ENCODE measurements at places on chromosomes 1 and 21. TPM values are rescaled to one million over a fixed set of nuclear protein-coding genes. Genes with fewer than 3 reads are reported as not detected.
A peak's percentile ranks its signal among the peaks of the same experiment; 100 is the strongest.

- no peaks in the 10 kb centered on the region for H3K27me3 ChIP-seq
- H3K36me3 ChIP-seq = no peaks in the 10 kb centered on the region
- no peak for DNase-seq
- H3K4me3 ChIP-seq = no peak overlapping the region
- H3K27ac ChIP-seq = no peak overlapping the region
- H3K4me1 ChIP-seq = no peaks in the 10 kb centered on the region
These were observed 34.7 kb downstream of the CSMD2 start for GRCh38 chr1:34130306-34130705.

- no peak overlapping the region for H3K4me3 ChIP-seq
- no peak overlapping the region for H3K27ac ChIP-seq
- H3K27me3 ChIP-seq = no peaks in the 10 kb centered on the region
- no peaks in the 10 kb centered on the region for H3K36me3 ChIP-seq
These were observed 5.6 kb downstream of the PTPRF start for GRCh38 chr1:43536196-43536863.

DNA sequence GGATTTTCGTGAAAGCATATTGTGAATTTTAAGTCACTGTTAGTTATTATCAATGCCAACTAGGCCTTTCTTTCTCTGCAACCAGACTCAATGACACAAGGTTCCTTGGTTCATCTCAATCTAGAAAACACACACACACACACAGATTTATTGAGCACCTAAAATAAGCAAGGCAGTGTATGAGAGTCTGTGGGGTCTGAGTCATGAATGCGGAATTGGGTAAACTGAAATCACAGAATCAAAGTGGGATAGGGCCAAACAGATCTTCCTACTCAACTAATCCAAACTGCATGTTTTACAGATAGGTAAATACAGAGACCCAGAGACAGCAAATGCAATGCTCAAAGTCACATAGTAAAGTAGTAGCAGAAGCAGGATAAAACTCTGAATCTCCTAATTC, 48.5 kb upstream of the NRDC start:
- peaks cover 87% of the 10 kb centered on the region for H3K27me3 ChIP-seq
- no peak overlapping the region for H3K4me3 ChIP-seq
- H3K36me3 ChIP-seq = no peaks in the 10 kb centered on the region
- no peak for DNase-seq
- H3K27ac ChIP-seq = no peak overlapping the region
- H3K4me1 ChIP-seq = no peaks in the 10 kb centered on the region

DNA sequence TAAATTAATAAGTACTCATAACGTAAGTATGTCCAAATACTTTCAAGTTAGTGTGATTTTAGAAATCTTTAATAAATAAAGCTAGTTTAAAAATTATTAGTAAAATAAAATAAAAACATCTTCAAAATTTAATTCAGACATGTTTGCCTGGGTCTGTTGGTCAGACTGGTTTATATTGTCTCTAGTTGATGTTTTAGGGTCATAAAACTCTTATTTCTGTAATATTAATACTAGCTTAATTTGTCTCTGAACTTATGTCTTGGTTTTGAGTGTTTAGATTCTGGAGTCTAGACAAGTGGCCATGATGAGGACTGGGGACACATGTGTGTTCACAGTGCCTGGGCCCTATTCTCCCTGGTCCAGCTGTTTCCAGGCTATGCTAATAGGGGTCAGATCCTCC, 184.5 kb upstream of the TNR start:
- DNase-seq = no peak
- no peak overlapping the region for H3K4me3 ChIP-seq
- H3K27me3 ChIP-seq = no peaks in the 10 kb centered on the region
- no peaks in the 10 kb centered on the region for H3K4me1 ChIP-seq
- H3K36me3 ChIP-seq = peaks cover 20% of the 10 kb centered on the region
- no peak overlapping the region for H3K27ac ChIP-seq

DNA sequence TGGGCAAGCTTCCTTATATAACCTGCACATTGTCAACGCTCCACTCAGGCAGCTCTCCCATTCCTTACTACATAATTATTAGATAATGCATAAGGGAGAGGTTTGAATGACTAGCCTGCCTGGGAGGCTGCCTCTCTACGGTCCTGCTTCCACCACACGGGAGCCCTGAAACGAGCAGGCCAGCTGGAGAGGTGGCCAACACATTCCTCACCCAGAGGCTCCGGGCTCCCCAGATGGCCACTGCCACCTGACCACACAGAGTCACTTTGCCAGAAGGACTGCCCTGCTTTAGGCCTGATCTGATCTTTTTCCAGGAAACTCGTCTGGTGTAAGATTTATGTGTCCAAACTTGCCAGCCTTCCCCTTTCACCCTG, 27.9 kb downstream of the HIVEP3 start:
- peak overlapping the region; percentile 77 for H3K27ac ChIP-seq
- no peaks in the 10 kb centered on the region for H3K27me3 ChIP-seq

GRCh38 chr1:19828546-19828945, 13.5 kb upstream of the RNF186 start:
- DNase-seq = no peak
- H3K27ac ChIP-seq = no peak overlapping the region
- H3K4me3 ChIP-seq = no peak overlapping the region
- peaks cover 25% of the 10 kb centered on the region for H3K27me3 ChIP-seq
- H3K36me3 ChIP-seq = no peaks in the 10 kb centered on the region

AKNAD1 gene
- 0.53 TPM for polyA plus RNA-seq

FCRL6 gene
- 0.40 TPM for polyA plus RNA-seq

C1QA gene
- 19.7 TPM for polyA plus RNA-seq

CD1B gene
- polyA plus RNA-seq = not detected

DNA sequence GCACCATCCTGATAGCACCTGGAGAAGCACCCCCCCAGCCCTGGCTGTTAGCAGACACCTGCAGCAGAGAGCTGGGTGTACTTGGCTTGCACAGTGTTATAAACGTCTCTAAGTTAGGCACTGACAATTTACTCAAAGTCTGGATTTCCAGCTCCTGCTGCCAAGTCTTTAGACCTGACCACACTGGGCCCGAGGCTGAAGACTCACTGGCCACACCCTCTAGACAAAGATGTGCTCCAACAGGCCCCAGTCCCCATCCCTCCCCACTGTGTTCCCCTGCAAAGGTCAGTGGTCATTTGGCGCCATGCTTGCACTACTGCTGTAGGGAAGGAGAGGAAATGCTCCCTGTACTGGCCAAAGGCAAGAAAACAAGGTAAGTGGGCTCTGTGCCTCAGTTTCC, 31.1 kb downstream of the PADI6 start:
- H3K4me3 ChIP-seq = no peak overlapping the region
- H3K27ac ChIP-seq = no peak overlapping the region
- no peaks in the 10 kb centered on the region for H3K4me1 ChIP-seq
- peaks cover 15% of the 10 kb centered on the region for H3K36me3 ChIP-seq

GRCh38 chr1:25765923-25766589, 33.9 kb upstream of the SELENON start:
- no peak overlapping the region for H3K4me3 ChIP-seq
- peaks cover 4% of the 10 kb centered on the region for H3K4me1 ChIP-seq
- H3K27ac ChIP-seq = no peak overlapping the region

- H3K27ac ChIP-seq = no peak overlapping the region
- peaks cover 51% of the 10 kb centered on the region for H3K27me3 ChIP-seq
These were observed 42.2 kb downstream of the OLIG1 start for GRCh38 chr21:33112151-33112550.

- H3K27me3 ChIP-seq = no peaks in the 10 kb centered on the region
- H3K36me3 ChIP-seq = no peaks in the 10 kb centered on the region
- no peak overlapping the region for H3K27ac ChIP-seq
- DNase-seq = no peak
These were observed 322.4 kb upstream of the SGIP1 start for GRCh38 chr1:66211521-66211920.

ZNF691 gene
- 17.8 TPM for polyA plus RNA-seq

GRCh38 chr1:115233598-115233997, 104.5 kb downstream of the NGF start:
- no peak overlapping the region for H3K4me3 ChIP-seq
- no peaks in the 10 kb centered on the region for H3K36me3 ChIP-seq
- no peaks in the 10 kb centered on the region for H3K4me1 ChIP-seq
- H3K27ac ChIP-seq = no peak overlapping the region
- H3K27me3 ChIP-seq = no peaks in the 10 kb centered on the region

GRCh38 chr1:8374812-8375211, 56.9 kb downstream of the SLC45A1 start:
- no peak for DNase-seq
- H3K4me1 ChIP-seq = peaks cover 48% of the 10 kb centered on the region
- H3K27ac ChIP-seq = peak overlapping the region; percentile 69
- no peaks in the 10 kb centered on the region for H3K36me3 ChIP-seq

LIPI gene
- polyA plus RNA-seq = 0.30 TPM

LEMD1 gene
- polyA plus RNA-seq = 3.5 TPM

- no peaks in the 10 kb centered on the region for H3K27me3 ChIP-seq
- DNase-seq = no peak
- no peaks in the 10 kb centered on the region for H3K4me1 ChIP-seq
- no peaks in the 10 kb centered on the region for H3K36me3 ChIP-seq
These were observed 50.7 kb downstream of the ERG start for GRCh38 chr21:38447611-38448010.

DNA sequence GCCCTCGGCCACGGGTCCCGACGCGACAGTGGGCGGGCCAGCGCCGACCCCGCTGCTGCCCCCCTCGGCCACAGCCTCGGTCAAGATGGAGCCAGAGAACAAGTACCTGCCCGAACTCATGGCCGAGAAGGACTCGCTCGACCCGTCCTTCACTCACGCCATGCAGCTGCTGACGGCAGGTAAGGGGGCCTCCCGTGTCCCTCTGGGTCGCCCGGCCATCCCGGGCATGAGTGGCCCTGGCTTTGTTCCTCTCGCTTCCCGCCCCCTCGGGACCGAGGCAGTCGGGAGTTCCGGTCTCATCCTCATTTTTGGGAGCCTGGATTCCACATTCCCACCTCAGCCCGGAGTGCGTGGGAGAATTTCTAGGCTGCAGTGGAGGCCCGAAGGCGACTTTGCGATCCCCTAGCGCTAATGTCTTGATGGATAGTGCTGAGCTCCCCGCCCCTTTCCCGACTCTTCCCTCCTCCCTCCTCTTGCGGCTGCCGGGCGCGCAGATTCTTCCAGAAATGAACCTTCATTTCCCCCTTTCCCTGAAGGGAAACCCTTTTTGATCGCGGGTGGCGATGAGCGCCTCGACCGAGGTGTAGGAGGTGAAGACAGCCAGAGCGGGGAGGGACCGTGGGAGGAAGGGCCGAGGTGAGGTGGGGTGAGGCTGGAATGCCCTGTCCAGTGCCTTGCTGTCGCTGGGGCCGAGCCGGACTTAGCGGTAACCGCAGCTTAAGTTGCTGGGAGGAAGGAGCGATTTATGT, 705 bp downstream of the KHDRBS1 start:
- peak; percentile 68 for DNase-seq
- H3K4me1 ChIP-seq = peaks cover 18% of the 10 kb centered on the region
- H3K27me3 ChIP-seq = no peaks in the 10 kb centered on the region

- H3K27me3 ChIP-seq = peaks cover 4% of the 10 kb centered on the region
- H3K4me1 ChIP-seq = no peaks in the 10 kb centered on the region
- H3K36me3 ChIP-seq = no peaks in the 10 kb centered on the region
- H3K27ac ChIP-seq = no peak overlapping the region
- no peak for DNase-seq
- no peak overlapping the region for H3K4me3 ChIP-seq
These were observed 62.8 kb downstream of the NGF start for GRCh38 chr1:115275216-115275615.

GRCh38 chr1:31617916-31618746, 642 bp downstream of the HCRTR1 start:
- H3K4me1 ChIP-seq = peaks cover 8% of the 10 kb centered on the region
- H3K36me3 ChIP-seq = no peaks in the 10 kb centered on the region
- no peak overlapping the region for H3K27ac ChIP-seq
- H3K4me3 ChIP-seq = peak overlapping the region; percentile 31
- peaks cover 35% of the 10 kb centered on the region for H3K27me3 ChIP-seq

DNA sequence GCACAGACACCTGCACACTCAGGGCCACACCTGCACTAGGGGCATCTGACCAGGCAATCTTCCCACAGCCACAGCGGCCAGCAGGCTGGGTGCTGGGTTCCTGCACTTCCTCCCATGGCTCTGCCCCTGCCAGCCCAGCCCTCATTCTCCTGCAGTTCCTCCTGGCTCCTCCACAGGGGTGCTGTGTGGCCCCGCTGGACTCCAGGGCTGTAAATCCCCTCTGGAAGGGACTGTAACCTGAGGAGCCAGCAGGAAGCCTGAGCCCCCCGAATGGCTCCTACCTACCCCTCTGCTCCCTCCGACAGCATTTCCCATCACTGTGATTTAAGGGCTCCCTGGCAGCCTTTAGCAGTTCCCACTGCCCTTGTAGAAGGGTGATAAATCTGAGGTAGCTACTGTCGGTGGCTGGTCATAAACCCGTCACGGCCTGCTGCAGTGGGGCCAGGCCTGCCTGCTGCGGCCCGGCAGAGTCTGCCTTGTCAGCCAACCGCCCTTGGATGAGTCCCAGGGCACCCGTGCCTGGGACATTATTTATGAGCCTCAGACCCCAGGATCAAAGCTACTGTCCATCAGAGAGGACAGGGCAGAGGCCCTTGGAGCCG, 8.8 kb downstream of the UBL4B start:
- H3K36me3 ChIP-seq = no peaks in the 10 kb centered on the region
- DNase-seq = no peak
- no peak overlapping the region for H3K4me3 ChIP-seq
- H3K4me1 ChIP-seq = no peaks in the 10 kb centered on the region

DNA sequence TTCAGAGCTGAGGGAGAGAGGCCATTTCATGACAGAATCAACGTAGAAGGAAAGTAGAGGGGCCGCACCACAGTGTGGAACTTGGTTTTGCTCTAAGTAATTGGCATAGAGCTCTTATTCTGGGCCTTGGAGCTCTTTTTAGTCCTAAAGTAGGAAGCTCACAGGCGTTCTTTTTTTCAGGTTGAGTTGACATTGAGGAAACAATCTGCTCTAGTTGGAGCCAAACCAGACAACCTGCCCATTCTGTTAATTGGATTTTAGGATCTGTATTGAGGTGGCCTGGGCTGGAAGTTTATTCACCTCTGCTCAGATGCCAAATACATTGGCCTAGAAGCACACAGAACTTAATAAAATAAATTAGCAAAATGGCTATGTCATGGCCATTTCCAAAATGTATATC, 1093.9 kb downstream of the ADGRL2 start:
- H3K4me3 ChIP-seq = no peak overlapping the region
- H3K27me3 ChIP-seq = no peaks in the 10 kb centered on the region
- no peaks in the 10 kb centered on the region for H3K4me1 ChIP-seq
- H3K36me3 ChIP-seq = no peaks in the 10 kb centered on the region

DNA sequence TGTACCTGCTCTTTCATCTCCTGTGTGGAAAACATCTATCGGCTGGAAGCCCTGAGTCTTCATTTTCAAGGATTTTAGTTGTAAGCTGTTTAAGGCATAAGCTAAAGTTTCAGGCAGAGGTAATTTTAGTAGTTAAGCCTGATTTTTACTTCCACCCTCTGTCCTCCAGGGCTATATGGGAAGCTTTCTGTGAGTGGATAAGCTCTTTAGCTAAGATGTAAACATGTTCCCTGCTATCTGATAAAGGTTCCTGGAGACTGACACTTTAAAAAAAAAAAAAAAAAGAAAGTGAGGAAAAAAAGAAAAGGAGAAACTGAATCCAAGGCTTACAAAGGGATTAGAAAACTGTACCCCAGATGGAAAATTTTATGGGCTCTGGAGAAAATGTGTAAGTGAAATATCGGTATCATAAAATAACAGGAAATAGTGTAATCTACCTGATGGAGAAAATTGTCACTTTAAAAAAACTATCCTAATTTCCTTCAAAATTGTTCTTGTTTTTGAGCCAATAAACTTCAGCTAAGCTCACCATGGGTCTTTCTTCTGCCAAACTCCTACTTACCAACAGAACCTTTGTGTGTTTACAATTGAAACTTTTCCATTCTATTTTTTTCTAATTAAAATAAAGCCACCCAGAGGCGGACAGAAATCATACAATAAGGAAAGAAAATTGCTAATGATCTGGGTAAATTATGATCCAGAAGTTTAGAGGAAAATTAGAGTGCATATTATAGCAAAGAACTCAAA, 180.5 kb downstream of the TGFB2 start:
- H3K4me3 ChIP-seq = no peak overlapping the region
- no peak for DNase-seq
- peaks cover 4% of the 10 kb centered on the region for H3K4me1 ChIP-seq
- no peaks in the 10 kb centered on the region for H3K27me3 ChIP-seq
- H3K27ac ChIP-seq = no peak overlapping the region

Measured in left lung (tissue), 14 donors.